A673 (cell line): ENCODE measurements at places on chromosomes 6 and 20. TPM values are rescaled to one million over a fixed set of nuclear protein-coding genes. Genes with fewer than 3 reads are reported as not detected.
A peak's percentile ranks its signal among the peaks of the same experiment; 100 is the strongest.

DNA sequence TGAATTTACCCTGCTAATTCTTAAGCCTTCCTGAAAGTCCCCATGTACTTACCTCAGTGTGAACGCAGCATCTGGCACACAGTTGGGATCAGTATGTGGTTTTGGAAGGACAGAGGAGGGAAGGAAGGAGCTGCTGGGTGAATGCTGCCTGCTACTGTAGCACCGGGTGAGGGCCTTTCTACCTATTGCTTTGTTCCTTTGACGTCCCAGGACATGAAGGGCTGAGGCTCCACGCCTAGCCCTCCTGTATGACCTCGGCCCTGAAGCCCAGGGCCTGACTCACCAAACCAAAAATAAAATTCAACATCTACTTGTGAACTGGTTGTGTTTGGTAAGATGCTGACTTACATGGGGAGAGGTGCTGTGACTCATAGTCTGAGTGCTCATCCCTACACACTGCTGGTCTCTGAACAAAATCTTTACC lies 51.1 kb downstream of the ARID1B start:
- H3K27me3 ChIP-seq, result no peaks in the 10 kb centered on the region
- H3K36me3 ChIP-seq, result peaks cover 6% of the 10 kb centered on the region
- peaks cover 36% of the 10 kb centered on the region for H3K4me1 ChIP-seq
- no peak overlapping the region for H3K4me3 ChIP-seq
- no peak overlapping the region for H3K27ac ChIP-seq
- no peak for DNase-seq

DNA sequence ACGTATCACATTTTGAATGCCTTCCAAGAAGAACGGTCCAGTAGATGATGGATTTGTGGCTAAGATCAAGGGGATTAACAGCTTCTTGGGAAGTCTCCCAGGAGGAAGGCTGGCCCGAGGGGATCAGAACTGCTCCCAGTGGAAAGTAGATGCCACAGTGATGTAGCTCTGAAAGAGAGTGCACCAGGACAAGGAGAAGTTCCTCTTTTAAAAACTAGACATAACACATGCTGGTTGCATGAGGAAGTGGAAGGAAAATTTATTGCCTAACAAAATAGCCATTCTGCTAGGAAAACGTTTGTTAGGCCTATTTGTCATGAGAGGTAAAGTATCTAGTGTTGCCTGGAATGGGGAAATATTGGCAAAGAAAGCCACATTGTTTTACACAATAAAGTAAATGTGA lies 87.8 kb downstream of the CDH26 start:
- no peak overlapping the region for H3K4me3 ChIP-seq
- DNase-seq, result no peak
- no peaks in the 10 kb centered on the region for H3K27me3 ChIP-seq
- H3K27ac ChIP-seq, result no peak overlapping the region
- H3K4me1 ChIP-seq, result peaks cover 5% of the 10 kb centered on the region

GRCh38 chr6:157982102-157982562 lies 469 bp downstream of the SYNJ2 start:
- no peaks in the 10 kb centered on the region for H3K36me3 ChIP-seq
- peak overlapping the region; percentile 94 for H3K4me3 ChIP-seq
- peak; percentile 30 for DNase-seq
- H3K27me3 ChIP-seq, result no peaks in the 10 kb centered on the region

GRCh38 chr6:21305893-21306332 lies 287.6 kb upstream of the SOX4 start:
- H3K4me1 ChIP-seq, result peaks cover 9% of the 10 kb centered on the region
- no peak overlapping the region for H3K4me3 ChIP-seq
- H3K36me3 ChIP-seq, result no peaks in the 10 kb centered on the region

GRCh38 chr6:69216127-69216526 lies 580.7 kb downstream of the LMBRD1 start:
- no peaks in the 10 kb centered on the region for H3K27me3 ChIP-seq
- H3K36me3 ChIP-seq, result no peaks in the 10 kb centered on the region
- no peak overlapping the region for H3K27ac ChIP-seq
- no peak for DNase-seq

NNAT gene
- not detected in 2 replicates for total RNA-seq

AVP gene
- not detected in 2 replicates for total RNA-seq
